Glutamatergic neuron (in vitro differentiated cells): ENCODE measurements at places on chromosomes 3 and 15. TPM values are rescaled to one million over a fixed set of nuclear protein-coding genes. Genes with fewer than 3 reads are reported as not detected.

- no peak overlapping the region for H3K27ac ChIP-seq
- no peak for DNase-seq
- no peaks in the 10 kb centered on the region for H3K27me3 ChIP-seq
- H3K4me3 ChIP-seq = no peak overlapping the region
Measured at GRCh38 chr3:119631516-119631915, 28.9 kb downstream of the POPDC2 start.

Gene PATL2
- total RNA-seq = not detected

DNA sequence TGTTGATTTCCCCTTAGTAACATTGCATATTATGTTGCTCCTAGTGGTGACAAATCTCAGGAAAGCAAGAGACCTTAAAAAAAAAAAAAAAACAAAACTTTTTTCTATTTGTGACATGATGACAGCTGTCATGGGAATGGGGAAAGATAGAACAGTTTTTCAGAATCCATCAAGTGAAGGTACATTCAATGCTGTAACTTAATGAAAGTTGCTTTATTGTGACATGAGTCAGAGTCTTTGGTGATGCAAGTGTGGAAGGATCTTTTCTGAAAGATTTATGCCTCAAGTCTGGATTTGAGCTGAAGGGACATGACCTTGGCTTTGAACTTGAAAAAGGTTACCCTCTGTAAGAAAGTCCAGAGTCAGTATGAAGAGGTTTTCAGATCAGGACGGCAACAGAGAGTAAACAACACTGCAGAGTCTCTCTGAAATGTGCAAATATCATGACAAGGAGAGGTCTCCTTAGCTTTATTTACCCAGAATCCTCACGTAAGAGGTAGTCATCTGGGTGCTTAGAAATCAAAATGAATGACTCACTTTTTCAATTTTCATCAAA lies 424.7 kb downstream of the CNTN4 start:
- H3K27ac ChIP-seq = no peak overlapping the region
- no peak overlapping the region for H3K4me3 ChIP-seq
- H3K27me3 ChIP-seq = no peaks in the 10 kb centered on the region

DNA sequence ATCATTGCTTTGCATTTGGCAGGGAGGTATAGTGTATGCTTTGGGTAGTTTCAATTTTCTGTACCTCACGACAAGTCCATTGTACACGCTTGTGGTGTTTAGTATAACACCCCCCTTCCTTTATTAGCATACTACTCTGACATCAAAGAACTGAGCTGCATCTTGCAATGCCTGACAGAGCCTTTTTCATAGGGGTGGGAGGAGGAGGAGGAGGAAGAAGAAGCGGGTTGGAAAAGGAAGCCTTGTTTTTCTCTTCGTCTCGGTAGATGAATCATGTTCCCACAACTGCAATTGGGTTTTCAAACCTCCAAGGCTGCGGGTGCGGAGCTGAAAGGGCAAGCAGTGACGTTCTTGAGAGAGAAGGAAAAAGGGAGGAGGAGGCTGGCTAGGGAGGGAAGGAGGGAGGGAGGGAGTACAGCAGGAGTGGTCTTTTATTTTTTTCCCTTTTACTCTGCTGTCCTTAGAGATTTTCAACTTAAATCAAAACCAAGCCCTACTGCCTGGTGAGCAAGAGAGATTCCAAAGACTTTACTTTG lies 175.7 kb downstream of the KLHL25 start:
- no peak overlapping the region for H3K27ac ChIP-seq
- no peaks in the 10 kb centered on the region for H3K27me3 ChIP-seq
- H3K4me1 ChIP-seq = peaks cover 23% of the 10 kb centered on the region

GRCh38 chr3:46191730-46192129 lies 16.4 kb downstream of the CCR1 start:
- H3K4me1 ChIP-seq = no peaks in the 10 kb centered on the region
- H3K27ac ChIP-seq = no peak overlapping the region
- no peaks in the 10 kb centered on the region for H3K27me3 ChIP-seq
- no peak overlapping the region for H3K4me3 ChIP-seq
- no peak for DNase-seq

- H3K36me3 ChIP-seq = peaks cover 12% of the 10 kb centered on the region
- peaks cover 3% of the 10 kb centered on the region for H3K4me1 ChIP-seq
- no peak overlapping the region for H3K27ac ChIP-seq
- no peak for DNase-seq
- H3K4me3 ChIP-seq = no peak overlapping the region
Measured at GRCh38 chr15:99197856-99198255, 51.5 kb downstream of the TTC23 start.

DNA sequence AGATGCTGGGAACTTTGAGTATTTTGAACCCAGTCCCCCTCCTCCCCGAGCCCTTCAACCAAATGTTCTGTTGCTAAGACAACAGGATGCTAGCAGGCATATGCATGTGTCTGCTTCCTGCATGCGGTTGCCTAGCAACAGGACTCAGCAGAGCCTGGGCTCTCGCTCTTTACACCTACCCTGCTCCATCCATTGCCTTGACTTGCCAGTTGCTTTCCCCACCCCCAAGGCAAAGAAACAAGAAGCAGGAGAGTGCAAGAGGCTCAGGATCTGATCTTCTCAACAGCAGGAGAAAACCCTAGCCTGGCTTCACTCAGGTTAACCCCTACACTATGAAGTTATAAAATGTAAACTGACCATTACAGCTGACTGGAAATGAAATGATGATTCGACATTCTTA lies 393.0 kb downstream of the IGSF11 start:
- peaks cover 28% of the 10 kb centered on the region for H3K4me1 ChIP-seq
- H3K4me3 ChIP-seq = peak overlapping the region; percentile 32

DNA sequence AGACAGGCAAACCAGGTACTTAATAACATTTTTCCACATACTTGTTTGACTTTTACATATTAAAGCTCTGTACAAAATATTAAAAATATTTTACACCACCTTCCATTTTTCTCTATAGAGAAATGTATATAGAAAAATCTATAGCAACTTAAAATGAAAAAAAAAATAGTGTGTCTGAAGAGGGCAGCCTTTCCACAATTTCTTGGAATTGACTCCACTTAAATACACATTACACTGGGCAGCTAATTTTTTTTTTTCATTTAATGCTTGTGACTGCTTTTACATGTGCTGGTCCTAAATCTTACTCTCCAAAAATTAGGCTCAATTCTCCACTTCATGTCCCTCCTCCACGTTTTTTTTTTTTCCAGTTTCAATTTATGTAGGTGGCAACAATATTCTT lies 427.0 kb upstream of the RBMS3 start:
- no peaks in the 10 kb centered on the region for H3K36me3 ChIP-seq
- H3K27ac ChIP-seq = no peak overlapping the region
- H3K27me3 ChIP-seq = no peaks in the 10 kb centered on the region
- H3K4me1 ChIP-seq = no peaks in the 10 kb centered on the region

DNA sequence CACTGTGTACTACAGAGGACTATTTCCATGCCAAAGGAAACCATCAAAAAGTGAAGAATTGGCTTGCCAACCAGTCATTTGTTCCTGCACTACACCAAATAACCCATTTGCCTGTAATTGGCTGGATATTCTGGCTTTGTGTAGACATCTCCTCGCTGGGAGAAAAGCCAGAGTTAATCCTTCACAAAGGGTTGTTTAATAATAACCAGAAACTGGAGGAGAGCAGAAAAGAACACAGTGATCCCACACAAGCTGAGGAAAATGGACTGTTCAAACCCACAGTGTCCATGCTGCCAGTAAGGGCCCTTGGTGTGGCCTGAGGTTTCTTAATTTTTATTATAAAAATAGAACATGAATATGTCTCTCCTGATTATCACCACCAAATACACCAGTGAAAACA lies 294.0 kb downstream of the RORA start:
- peaks cover 2% of the 10 kb centered on the region for H3K27me3 ChIP-seq
- no peak for DNase-seq
- no peak overlapping the region for H3K4me3 ChIP-seq

Gene GPR171
- total RNA-seq = not detected

DNA sequence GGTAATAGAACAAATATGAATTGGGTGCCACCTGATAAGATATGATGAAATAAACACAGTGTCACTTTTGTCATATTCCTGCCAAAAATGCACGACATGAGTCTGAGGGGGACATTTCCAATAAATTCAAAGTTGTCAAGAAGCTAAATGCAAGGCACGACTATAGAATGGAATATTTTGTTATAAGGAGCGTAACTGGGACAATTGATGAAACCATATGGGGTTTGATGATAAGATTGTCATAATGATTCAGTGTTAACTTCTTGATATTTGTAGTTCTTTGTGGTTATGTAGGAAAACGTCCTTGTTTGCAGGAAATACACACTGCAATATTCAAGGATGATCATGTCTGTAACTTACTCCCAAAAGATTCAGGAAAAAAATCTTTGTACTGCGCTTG lies 163.3 kb downstream of the MEX3B start:
- no peak for DNase-seq
- H3K4me3 ChIP-seq = no peak overlapping the region
- no peaks in the 10 kb centered on the region for H3K4me1 ChIP-seq
- no peaks in the 10 kb centered on the region for H3K27me3 ChIP-seq

Gene CCR8
- total RNA-seq = not detected

DNA sequence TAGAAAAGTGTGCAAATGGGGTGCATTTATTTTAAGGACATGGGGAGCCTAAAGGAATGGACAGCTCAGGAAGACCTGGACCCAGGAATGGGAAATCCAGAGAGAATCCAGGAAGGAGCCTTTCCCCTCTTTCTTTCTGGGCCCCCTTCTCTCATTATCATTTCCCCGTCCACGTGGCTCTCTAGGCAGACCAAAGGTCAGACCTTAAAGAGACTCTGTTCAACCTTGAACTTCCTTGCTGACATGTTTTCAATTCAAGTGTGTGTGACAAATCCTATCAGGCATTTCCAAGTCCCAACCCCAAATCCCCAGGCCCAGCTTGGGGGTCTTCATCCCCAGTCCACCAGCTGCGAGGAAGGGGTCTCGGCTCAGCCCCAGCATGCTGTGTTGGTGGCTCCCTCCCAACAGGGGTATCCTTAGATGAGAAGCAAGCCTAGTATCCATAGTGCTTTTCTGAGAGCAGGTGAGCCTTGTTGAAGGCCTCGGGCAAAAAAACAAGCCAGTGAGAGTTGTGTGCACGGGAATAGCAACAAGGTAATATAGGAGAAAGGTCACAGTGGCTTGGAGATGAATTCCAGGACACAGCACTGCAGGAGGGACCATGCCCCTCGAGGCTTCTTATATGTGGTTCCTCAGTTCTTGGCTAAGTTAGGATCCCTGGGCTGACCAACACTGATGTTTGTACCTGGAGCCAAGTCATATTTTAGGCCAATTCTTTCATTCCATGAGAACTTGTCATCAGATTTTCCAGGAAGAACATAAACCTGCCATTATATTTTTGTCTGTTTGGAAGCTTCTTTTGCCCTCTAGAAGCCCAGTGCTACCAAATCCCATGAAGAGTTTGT lies 130.0 kb downstream of the ASB7 start:
- peaks cover 2% of the 10 kb centered on the region for H3K4me1 ChIP-seq
- no peak overlapping the region for H3K4me3 ChIP-seq
- peaks cover 4% of the 10 kb centered on the region for H3K27me3 ChIP-seq
- no peak overlapping the region for H3K27ac ChIP-seq

Gene FOXB1
- not detected for total RNA-seq

DNA sequence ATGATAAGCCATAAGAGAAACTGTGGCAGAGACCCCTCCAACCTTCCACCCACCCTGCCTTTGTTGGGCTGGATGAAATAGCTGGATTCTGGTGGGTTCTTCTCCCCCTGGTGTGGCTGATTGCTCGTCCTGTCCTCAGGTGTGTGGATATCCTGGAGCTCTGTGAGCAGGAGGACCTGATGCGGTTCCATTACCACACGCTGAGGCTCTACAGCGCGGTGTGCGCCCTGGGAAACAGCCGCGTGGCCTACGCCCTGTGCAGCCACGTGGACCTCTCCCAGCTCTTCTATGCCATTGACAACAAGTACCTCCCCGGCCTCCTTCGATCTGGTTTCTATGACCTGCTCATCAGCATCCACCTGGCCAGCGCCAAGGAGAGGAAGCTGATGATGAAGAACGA lies 306.3 kb upstream of the CHRM5 start:
- no peak for DNase-seq
- H3K4me3 ChIP-seq = no peak overlapping the region
- H3K27me3 ChIP-seq = no peaks in the 10 kb centered on the region
- H3K27ac ChIP-seq = no peak overlapping the region
- no peaks in the 10 kb centered on the region for H3K4me1 ChIP-seq

DNA sequence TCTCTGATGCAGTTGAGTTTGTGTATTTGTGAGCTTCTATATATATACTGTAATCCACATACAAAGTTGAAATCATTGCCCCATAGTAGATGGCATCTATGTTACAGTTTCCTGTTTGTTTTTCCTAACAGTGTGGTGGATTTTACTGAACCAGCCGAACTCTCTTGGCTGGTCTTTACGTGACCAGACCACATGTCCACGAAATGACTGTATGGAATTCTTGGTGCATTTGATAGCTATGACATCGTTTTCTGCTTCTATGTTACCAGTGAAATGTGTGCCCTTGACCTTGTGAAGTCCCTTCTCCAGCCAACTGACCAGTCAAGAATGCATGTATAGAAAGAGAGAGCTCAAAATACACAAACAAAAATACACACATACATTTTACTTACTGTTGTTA lies 1.8 kb downstream of the KCNMB2 start:
- H3K4me3 ChIP-seq = no peak overlapping the region
- H3K27me3 ChIP-seq = no peaks in the 10 kb centered on the region
- peaks cover 6% of the 10 kb centered on the region for H3K4me1 ChIP-seq
- H3K36me3 ChIP-seq = no peaks in the 10 kb centered on the region
- H3K27ac ChIP-seq = no peak overlapping the region
- no peak for DNase-seq

DNA sequence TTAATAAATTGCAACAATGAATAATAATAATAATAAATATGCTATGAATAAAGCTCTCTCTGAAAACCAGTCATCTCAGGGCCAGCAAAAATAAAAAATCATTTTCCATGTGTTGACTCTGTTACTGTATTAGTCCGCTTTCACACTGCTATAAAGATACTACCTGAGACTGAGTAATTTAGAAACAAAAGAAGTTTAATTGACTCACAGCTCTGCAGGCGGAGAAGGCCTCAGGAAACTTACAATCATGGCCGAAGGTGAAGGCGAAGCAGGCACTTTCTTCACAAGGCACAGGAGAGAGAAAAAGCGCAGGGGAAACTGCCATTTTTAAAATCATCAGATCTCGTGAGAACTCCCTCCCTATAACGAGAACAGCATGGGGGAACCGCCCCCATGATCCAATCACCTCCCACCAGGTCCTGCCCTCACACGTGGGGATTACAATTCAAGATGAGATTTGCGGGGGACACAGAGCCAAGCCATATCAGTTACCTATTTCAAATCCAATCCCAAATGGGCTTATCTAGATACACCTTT lies 224.1 kb downstream of the IGSF11 start:
- H3K4me1 ChIP-seq = no peaks in the 10 kb centered on the region
- H3K36me3 ChIP-seq = no peaks in the 10 kb centered on the region
- DNase-seq = no peak
- no peak overlapping the region for H3K27ac ChIP-seq
- no peaks in the 10 kb centered on the region for H3K27me3 ChIP-seq
- no peak overlapping the region for H3K4me3 ChIP-seq

GRCh38 chr3:170096342-170096741 lies 58.5 kb downstream of the GPR160 start:
- H3K27ac ChIP-seq = no peak overlapping the region
- no peaks in the 10 kb centered on the region for H3K36me3 ChIP-seq
- no peak for DNase-seq
- no peaks in the 10 kb centered on the region for H3K4me1 ChIP-seq
- no peaks in the 10 kb centered on the region for H3K27me3 ChIP-seq

Gene EIF4E3
- 21.9 TPM for total RNA-seq

Gene MYO5C
- 0.66 TPM for total RNA-seq

Gene ZWILCH
- total RNA-seq = 21.8 TPM
